A549 treated with RU486 at 1 μM for 4 hours (cell line): ENCODE measurements at places on chromosomes 1 and 21. TPM values are rescaled to one million over a fixed set of nuclear protein-coding genes. Genes with fewer than 3 reads are reported as not detected.

Gene SOX13
- 14.6 to 20.9 TPM (median 19.4 TPM) in 5 replicates for total RNA-seq

Gene SPRR2A
- not detected in 5 replicates for total RNA-seq

Gene SH3D21
- total RNA-seq: 1.7 to 2.6 TPM (median 2.0 TPM) in 5 replicates

Gene FAM43B
- total RNA-seq: 3.7 to 6.6 TPM (median 5.0 TPM) in 5 replicates

Gene VANGL2
- total RNA-seq: 0.61 to 1.1 TPM (median 1.0 TPM) in 5 replicates

Gene SLC26A9
- total RNA-seq: 0.03 to 0.11 TPM (median 0.07 TPM) in 4 of 5 replicates, not detected in the other

Gene PARS2
- 3.8 to 5.0 TPM (median 4.4 TPM) in 5 replicates for total RNA-seq

Gene DSCAM
- not detected in 5 replicates for total RNA-seq

Gene UROD
- 38.9 to 50.8 TPM (median 48.7 TPM) in 5 replicates for total RNA-seq

Gene SSX2IP
- 7.3 to 14.2 TPM (median 13.1 TPM) in 5 replicates for total RNA-seq

Gene C21orf91
- 1.9 to 3.2 TPM (median 2.2 TPM) in 5 replicates for total RNA-seq

Gene LCE5A
- total RNA-seq: not detected in 5 replicates

Gene FCAMR
- not detected in 5 replicates for total RNA-seq

Gene BTBD8
- total RNA-seq: 0.23 to 0.86 TPM (median 0.55 TPM) in 5 replicates

Gene IFNLR1
- 0.78 to 1.5 TPM (median 1.0 TPM) in 5 replicates for total RNA-seq

Gene IGSF9
- total RNA-seq: 0.17 to 0.27 TPM (median 0.22 TPM) in 5 replicates

Gene SEC16B
- total RNA-seq: 0.49 to 1.4 TPM (median 0.79 TPM) in 5 replicates

Gene AUNIP
- 5.8 to 7.8 TPM (median 6.4 TPM) in 5 replicates for total RNA-seq

Gene C8A
- not detected in 5 replicates for total RNA-seq
